ENCODE measurements at places on chromosomes 13 and 19.

- no peak for DNase-seq
These were observed 14.1 kb downstream of the ZNF444 start for GRCh38 chr19:56155124-56155687.

DNA sequence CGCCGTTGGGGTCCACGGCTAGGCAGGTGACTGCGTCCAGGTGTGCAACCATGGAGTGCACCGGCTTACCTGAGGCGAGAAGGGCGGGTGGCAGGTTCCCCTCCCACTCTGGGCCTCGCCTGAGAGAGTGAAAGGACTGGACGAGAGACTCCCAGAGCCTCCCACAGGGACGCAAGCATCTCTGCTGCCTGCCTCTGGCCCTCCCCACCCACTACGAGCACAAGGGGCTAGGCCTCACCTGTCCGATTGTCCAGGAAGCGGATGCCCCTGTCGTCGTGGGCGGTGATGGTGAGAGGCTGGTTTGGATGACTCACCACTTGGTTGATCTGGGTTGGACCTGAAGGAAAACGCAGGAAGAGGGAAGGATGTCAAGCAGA lies 5.1 kb upstream of the PRKD2 start:
- DNase-seq, result no peak

DNA sequence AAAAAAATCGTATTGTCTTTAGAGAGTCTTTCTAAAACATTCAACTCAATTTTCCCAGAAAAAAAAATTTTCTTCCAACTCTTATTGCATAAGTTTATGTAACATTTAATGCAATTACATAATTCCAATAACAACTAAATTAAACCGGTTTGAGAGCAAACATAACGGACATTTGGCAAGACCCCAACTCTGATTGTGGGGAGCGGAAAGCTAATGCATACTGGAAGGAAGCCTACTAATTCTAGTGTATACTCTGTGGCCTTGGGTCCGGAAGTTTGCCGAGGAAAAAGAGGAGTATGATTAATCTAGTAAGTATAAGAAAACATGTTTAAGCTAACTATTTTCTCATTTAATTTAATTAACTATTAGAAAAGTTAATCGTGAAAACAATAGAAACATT lies 21.3 kb upstream of the MIR17HG start:
- peak; percentile 75 for DNase-seq

DNA sequence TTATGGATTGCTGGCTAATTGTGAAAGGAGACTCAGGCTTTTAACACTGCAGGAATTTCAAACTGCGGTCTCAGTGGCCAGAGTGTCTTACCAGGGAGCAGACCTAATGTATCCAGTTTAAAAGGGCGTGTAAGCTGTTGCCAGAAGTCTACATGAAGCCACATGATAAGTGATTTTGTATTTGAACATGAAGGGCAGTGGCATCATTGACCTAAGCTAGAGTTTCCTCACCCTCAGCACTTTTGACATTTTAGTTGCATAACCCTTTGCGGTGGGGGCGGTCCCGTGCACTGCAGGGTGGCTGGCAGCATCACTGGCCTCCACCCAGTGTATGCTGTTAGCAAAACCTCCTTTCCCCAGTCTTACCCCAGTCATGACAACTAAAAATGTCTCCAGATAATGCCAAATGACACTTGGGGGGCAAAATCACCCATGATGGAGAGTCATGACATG lies 23.7 kb upstream of the GPR18 start:
- no peak for DNase-seq

GRCh38 chr19:31355665-31356289 lies 6.5 kb upstream of the TSHZ3 start:
- no peak for DNase-seq

DNA sequence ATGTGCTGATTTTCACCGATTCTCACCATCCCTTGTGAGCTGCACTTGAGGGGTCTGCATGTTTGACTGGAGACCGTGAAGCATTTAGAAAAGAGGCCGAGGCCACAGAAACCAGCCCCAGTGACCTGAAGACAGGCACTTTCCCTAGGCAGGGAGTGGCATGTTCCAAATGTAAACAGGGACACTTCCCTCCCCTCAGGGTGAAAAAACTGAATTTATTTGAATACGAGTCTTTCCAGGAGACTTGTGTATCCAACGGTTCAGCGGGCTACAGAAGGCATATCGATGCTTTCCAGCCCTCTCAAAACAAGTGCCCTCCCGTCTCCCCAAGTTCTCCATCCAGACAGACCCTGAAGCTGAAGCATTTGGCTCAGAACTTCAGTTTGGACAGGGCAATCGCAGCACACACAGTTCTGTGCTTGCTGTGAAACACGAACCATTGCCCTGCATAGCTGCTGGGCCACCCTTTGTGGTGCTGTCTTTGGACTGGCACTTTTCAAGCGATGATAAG lies 106.1 kb downstream of the ZIC5 start:
- no peak for DNase-seq

DNA sequence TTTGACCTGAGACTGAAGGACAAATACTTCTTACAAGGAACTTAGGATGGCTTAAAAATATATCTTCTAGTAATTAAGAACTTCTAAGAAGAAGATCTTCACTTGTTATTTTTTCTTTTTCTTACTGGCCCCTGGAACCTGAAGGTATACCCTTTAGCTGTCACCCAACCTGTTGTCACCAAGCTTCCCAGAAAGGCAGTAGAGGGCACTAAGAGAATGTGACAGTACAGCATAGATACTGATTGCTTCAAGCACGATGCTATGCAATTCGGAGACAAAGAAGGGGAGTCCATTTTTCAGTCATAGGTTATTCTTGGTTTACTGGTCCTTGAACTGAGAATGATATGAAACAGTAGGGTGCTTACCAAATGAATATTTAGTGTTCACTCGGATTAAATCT lies 208.3 kb upstream of the PCDH9 start:
- no peak for DNase-seq
